NT2/D1 (cell line): ENCODE measurements at places on chromosomes 2 and 18.

DNA sequence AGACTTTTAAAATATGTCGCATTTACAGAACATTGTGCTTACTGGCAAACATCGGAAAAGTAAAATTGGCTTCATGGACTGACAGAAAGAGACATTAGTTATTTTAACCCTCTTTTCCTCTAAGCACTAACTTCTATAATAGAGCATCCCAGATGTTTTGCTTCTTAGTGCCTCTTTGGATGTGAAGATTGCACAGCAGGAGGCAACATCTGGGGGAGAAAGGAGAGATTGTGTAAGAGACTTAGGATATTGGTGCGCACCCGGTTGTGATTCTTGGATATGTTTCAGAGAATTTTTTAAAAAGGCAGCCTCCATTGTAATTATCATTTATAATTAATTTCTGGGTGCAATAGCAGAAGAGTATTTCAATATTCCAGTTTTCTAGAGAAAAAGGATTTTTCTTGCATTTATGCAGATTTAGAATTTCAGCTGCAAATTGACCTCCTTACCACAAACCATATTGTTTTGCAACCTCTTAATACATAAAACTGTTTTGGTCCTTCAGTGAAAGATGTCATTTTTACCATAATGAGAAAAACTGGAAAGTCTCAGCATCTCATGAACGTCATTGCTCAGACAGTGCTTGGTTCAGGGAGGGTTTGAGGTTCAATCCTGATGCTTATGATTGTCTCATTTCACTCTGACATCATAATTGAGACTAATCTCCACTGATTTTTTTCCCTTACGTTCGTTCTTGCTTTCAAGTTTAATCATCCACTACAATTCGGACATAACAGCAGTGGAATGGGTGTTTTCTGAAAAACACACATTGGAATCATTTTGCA is 404.3 kb downstream of the ZNF521 start:
- no peak for DNase-seq

DNA sequence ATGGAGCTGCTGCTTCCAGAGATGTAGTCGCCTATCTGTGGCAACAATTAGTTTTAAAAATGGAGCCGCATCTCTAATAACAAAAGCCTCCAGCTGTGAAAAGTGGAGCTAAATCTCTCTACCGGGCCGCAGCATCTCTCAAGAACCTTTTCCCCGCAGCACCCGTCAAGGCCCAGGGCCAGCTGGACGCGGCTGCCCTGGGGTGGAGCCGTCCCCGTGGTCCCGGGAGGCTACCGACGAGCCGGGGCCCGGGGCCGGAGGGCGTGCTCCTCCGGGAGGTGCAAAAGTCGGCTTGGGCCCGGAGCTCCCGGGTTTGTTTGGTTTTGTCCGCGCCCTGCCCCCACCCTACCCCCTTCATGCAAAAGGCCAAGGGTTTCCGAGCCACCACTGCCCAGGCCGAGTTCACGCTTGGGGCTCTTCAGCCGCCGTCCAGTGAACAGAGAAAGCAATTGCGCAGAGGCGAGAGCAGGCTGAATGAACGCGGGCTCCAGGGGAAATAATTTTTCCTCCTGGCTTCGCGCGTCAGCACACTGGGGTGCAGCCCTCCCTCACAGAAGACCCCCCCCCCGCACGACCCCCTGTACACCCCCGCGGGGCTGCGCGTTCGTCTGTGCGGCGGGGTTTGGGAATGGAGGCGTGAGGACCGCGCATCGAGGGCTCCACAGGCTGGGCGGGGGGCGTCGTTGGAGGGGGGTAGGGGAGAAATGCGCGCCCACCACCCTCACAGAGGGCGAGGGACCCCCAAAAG is 557 bp upstream of the GREB1L start:
- no peak for DNase-seq

DNA sequence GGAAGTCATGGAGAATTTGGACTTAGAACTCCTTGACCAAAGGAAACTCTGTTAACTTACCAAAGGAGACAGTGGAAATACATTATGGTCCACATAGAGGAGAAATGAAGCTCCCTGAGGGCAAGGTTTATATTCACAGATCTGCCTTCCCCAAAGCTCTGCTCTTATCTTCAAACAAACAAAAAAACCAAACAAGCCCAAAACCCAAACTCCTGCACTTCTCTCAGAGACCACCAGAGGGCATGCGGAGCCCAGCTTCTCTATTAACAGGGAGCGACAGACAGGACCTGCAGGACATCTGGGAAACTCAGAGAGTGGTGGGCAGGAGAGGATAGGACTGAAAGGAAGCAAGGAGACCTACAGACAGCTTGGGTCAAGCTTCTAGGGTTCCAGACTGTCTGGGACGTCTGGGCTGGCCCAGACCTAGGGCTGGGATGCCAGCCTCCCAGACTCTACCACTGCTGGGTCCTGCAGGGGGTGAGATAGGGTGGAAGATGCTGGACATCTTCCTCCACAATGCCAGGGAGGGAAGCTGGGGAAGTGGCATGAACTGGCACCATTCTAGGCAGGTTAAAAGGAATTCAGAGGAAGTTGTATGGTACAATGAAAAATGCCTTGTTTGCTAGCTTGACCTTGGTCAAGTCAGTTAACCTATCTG is 4.0 kb upstream of the WNT10A start:
- no peak for DNase-seq

GRCh38 chr2:181459621-181460021 is 2.4 kb downstream of the ITGA4 start:
- DNase-seq: no peak

DNA sequence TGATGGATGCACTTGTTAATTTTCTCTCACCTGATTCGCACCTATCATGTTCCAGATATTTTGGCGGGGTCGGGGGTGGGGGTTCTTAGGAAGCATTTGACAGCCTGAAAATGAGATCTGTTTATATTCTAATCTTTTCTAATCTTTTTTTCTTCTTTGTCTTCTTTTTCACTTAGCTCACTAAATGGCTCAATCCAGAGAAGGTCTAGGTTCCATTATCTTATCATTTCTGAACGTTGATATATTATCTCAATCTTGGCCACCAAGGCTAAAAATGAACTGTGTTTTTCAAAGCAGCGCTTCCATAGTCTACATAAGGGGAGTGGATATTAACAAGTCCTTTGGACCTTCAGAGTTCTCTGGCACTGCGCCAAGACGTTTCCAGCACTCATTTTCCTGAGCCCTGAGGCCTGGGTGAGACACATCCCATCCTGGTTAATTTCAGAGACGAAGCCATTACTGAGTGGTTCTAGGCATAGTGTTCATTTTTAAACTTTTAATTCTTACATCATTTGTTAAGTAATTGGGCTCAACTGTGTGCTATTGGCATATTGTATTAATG is 229.0 kb downstream of the SOX11 start:
- DNase-seq: no peak

DNA sequence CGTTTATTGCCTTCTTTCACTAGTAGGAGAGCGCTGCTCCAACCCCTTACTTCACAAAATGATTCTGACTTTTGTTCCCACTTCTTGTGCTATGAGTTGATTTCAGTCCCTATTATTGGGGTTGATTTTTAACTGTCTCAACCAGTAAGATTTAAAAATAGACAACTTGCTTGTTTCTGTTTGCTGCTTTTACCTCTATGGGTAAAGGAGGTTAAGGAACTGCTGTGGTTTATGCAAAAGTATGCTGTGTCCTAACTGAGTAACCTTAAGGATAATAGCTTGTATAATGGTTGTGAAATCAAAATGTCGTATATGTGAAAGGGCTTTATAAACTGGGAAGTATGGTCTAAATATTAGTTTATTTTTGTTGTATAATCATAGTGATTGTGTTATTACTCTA is 22.6 kb downstream of the ALMS1 start:
- no peak for DNase-seq

DNA sequence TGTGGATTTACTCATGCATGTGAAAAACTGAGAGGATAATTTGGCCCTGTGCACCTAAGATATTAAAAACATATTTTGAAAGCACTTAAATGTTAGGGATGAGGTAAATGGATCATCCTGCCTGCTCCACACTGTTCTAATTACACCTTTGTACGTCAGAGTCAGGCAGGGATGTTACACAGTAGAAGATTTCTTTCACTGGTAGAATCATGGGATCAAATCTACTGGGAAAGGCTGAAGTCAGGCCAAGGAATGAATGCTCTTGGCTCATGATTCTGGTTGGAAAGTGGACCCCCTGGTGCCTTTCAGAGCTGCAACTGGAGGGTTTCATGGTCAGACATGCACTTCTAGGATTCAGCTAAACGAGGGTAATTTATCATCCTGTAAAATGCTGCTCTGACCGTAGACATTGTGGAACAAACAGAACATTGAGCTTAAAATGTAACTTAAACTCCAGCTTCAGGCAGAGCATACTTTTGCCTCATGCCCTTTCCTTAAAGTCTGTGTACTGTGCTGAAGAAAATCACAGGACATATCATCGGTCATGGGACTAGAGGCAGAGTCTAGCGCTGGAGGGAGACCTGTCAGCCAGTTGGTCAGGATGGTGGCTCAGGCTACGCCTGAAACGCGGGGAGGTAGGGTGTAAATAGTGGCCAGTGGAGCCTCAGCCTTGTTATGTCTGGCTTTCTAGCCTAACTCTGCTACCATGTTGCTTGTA is 4.9 kb downstream of the KCNE4 start:
- no peak for DNase-seq

GRCh38 chr2:98140210-98140609 is 53.2 kb downstream of the VWA3B start:
- no peak for DNase-seq

DNA sequence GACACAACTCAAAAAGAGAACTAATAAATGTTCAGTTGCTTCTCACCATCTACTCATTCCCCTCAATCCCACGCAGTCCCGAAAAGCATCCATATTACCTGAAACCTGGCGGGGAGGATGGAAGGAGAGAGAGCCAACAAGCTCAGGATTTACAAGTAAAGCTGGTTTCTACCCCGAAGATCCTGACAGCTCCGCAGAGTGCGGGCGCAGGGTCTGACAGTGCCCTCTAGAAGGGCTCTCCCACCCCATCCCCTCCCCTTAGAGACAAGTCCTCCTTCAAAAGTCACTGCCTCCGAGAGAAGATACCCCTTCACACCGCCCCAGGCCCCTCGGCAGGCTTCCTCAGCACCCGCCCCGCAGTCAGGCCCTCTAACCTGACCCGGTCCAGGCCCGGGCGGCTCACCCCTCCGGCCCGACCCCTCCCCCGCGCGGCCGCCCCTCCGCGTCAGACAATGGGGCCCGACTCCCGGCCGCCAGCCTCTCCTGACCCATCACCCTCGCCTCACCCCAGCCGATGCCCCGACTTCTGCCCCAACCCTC is 550 bp downstream of the RAB1A start:
- DNase-seq: no peak

GRCh38 chr2:128445523-128445900 is 126.8 kb upstream of the HS6ST1 start:
- no peak for DNase-seq

DNA sequence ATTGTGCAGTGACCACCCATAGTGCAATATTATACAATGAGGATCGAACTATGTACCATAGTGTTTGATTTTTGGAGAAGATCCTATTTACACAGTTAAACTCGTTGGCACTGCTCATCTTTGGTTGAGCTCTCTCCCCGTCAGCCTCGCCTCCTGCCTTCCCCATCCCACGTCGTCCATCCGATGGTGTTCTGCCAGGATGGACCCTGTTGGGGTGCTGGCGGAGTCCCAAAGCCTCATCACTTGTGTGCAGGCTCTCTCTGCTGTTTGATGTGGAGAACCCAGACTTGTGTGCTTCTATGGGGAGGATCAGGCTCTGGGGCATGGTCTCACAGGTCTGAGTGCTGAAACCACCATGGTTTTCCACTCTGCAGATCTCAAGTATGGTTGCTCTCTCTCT is 85.4 kb downstream of the ITGB1BP1 start:
- DNase-seq: no peak
